ENCODE measurements at places on chromosomes 11 and 22. TPM values are rescaled to one million over a fixed set of nuclear protein-coding genes. Genes with fewer than 3 reads are reported as not detected.

DNA sequence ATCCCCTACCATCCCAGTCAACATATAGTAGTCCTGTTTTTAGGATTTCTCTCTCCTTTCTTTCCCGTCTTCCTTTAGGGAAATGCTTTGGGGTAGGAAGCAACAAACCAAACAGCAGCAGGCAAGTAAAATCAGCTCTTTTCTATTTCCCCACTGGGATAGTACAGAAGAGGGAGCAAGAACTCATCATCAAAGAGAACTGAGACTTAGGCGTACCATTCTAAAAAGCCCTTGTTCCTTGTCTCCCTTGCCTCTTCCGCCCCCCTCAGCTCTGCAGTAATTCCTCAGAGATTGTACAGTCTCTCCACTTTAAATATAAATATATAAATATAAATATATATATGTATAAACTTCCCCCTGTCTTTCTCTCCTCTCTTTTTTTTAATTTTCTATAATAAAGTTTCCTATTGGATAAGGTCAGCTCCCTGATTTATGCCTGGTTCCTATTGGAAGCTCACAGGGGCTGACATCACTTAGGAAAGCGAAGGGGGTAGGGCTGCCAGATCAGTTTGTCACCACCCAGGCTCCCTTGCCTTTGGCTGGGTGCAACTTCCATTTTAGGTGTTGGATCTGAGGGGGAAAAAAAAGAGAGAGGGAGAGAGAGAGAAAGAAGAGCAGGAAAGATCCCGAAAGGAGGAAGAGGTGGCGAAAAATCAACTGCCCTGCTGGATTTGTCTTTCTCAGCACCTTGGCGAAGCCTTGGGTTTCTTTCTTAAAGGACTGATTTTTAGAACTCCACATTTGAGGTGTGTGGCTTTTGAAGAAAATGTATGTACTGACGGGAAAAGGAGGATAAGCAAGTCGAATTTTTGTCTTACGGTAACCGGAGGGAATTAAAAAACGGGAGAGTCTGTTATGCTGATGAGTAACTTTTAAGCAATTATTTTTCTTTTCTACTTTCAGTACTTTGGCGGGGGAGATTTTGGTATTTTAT is at the start of gene CTNND1:
CTNND1 (plus strand) TSS at position 502 of the 934 bp plus-strand sequence. CDS start 29,677 bp downstream, outside the sequence.
- DNase-seq, result no peak

DNA sequence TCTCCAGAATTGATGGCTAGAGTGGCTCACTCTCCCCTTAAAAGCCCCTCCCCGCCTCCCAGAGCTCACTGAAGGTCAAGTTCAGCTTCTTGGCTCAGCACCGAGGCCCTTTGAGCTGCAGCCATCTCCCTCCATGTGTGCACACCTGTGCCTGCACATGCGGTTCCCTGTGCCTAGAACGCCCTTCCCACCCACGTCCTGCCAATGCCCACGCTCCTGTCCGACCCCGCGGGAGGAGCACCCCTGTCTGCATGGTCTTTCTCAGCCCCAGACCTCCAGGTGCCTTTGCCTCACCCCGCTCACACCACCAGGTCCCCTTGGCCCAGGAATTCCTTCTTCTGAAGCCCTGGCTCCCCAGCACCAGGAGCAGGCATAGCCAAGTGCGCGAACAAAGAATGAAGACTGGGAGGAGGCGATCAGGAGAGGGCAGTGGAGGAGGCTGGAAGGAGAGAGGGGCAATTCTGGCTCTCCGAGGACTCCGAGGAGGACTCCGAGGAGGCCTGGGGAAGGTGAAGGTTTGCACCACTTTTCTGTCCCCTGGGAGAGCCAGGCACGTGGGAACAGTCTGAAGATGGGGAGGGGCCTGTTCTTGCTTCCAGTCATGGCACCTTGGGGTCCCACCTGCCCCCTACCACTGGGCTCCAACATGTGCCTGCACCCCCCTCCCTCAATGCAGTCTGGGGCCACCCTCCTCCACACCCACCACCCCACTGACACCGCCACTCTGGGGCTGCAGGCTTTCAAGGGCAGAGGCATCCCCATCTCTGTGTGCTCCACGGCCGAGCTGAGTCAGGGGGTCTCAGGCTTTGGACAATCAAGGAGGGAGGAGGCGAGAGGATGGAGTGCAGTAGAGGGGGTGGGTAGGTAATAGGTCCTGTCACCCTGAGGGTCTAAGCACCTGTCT is 17.7 kb downstream of the IGF2 start:
- DNase-seq, result no peak

GRCh38 chr11:120717623-120718022 is 206.1 kb downstream of the GRIK4 start:
- no peak for DNase-seq

- no peak for DNase-seq
Measured at GRCh38 chr11:2377511-2378443, 667 bp downstream of the CD81 start.

GRCh38 chr11:102012946-102013345 is 34.3 kb upstream of the CFAP300 start:
- no peak for DNase-seq

MRPL16 gene
- 57.7 TPM for total RNA-seq

JHY gene
- 2.2 TPM for total RNA-seq

C11orf91 gene
- 0.49 TPM for total RNA-seq

CABP4 gene
- 2.1 TPM for total RNA-seq

All from activated B cell treated with CpG ODN at 0.5 μM for 24 hours (primary cell).